ENCODE measurements at places on chromosomes 2 and 18.

GRCh38 chr2:172281648-172282570, 145.5 kb upstream of the ITGA6 start:
- no peak for DNase-seq

GRCh38 chr2:184304006-184304405, 294.3 kb upstream of the ZNF804A start:
- no peak for DNase-seq

- no peak for DNase-seq
These were observed 1326.0 kb downstream of the LRP1B start for GRCh38 chr2:140804700-140805260.

DNA sequence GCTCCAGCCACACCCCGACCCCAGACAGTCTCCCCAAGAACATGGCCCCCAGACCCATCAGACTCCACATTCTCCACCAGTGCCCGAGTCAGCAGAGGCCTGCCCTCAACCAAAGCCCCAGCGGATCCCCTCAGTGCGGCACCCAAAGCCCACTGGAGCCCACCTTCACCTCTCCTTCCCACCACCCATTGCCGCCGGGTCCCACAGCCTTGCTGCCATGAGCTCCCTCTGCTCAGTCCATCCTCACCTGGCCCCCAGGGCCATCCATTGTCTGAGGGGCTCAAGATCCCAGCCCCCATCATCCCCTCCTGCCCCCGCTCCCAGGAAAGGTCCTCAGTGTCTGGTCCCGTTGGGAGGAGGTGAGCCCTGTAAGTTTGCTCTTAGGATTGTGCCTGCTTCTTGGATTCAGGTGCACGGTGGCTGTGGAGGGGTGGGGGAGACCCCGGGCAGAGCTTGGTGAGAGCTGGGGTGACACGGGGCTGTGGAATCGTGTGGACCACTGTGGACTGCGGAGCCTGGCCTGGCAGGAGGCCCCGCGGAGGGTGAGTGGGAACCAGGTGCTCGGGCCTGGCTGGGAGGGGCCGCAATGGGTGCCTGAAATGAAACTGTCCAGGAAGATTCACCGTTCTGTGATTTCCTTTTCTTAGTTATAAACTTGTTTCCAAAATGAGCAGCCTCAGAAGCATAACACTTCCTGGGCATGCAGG, 32.7 kb upstream of the GPC1 start:
- no peak for DNase-seq

Measured in activated CD4-positive, alpha-beta T cell treated with anti-CD3 and anti-CD28 coated beads, Interleukin-2, amount 50 U/mL, for 1 hour (primary cell).